ENCODE measurements at places on chromosomes 1 and 21.

DNA sequence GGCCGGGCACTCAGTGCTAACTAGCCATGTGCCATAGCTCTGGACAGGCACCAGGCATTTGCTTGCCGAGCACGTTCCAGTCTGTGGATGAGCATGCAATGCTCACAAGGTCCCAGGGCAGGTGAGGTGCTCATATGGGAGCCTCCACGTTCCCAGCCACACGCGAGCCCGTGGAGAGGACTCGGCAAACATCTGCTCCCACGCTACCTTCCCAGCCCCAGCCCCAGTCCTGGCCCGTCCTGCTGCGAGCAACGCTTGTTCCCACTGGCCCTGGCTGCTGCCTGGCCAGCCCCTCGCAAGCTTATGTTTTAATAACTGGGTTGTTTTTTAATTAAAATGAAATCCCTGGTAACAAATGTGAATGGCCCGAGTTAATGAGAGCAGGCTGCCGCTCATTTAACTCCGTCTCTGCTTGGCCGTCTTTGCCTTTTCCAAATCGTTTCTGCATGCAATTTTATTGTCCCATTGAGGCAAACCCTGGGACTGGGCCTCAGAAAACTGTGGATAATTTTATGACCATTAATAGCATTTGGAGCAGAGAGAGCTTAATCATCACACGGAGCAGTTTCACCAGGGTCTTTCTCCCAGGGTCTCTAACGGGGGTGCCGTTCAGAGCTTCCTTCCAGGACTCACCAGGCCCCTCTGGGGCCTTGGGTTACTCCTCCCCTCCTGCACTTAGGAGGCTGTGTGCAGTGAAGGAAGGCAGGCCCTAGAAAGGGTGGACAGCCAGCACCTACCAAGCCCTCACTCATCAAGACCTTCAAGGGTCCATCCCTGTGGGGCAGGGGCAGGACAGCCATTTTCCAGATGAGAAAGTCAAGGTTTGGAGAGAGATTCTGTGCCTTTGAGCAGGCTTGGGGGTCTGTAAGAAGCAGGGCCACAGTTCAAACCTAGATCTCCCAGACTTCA, 136.8 kb downstream of the GLIS1 start:
- DNase-seq, result no peak

DNA sequence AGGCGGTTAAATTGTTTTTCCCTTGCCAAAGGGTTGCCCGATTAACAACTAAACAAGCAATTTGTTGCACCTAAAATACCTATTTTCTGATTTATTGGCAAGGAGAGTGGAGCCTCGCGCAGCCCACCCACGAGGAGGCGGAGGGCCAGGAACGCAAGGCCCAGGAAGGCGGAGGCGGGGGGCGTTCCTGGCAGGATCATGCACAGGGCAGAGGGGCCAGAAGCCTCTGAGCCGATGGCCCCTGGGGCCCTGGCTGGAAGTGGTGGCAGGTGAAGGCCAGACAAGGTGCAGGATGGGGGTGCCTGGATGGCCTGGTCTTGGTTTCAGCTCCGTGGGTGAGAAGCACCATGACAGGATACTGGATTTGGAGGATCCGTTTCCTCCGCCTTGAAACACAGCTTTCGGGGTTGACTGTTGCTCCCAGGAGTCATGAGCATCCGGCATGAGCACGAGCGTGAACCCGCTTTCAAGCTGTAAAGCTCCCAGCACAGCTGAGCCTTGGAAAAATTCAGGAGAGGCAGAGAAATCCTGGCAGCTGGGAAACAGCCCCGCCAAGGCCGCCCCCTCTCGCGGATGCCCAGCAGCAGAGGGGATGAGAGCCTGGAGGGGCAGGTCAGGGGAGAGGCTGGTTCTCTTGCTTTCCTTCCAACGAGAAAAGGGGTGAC, 35.0 kb downstream of the AJAP1 start:
- DNase-seq, result no peak

GRCh38 chr1:198156745-198157240, at the start of gene NEK7:
TSS of gene NEK7 (plus strand) at chr1:198156998. CDS start at chr1:198232581, 75,583 bp downstream.
- DNase-seq, result no peak

DNA sequence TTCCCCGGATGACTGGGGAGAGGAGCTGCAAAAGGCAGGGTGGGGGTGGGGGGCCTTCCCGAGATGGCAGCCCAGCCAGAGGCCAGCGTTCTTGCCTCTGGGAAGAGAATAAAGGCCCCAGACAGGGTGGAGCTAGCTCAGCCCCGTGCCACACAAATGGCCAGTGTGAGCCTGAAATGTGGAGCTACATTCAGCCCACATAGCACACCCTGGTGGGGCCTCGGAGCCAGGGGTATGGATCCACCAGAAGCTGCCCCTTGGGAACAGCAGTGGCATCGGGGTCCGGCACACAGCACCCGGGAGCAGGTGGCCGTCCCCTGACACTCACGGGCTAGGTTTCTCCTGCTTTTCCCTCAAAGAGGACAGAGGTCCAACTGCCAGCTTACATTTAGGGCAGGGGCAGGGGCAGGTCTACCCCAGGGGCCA, 93.9 kb downstream of the PDE9A start:
- DNase-seq, result no peak

- no peak for DNase-seq
Measured at GRCh38 chr1:218351391-218352074, 6.4 kb downstream of the TGFB2 start.

DNA sequence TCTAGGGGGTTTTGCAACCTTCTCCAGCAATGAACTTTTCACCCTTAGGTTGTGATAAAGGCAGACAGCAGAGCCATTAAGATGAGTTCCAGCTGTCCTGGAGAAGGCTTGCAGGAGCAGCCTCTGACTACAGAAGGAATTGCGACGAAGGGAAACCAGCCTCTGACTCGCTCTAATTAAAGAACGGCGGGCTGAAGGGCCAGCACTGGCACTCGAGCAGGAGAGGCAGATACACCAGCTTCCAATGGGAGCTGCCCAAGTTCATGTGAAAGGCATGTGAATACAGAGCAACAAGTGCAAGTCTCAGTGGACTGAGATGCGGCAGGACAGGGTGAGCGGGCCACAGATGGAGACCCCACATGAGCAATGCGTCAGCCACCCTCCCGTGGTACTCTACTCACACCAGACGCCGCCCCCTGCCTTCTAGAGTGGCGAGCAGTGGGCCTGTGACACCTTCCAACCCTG, 15.7 kb downstream of the RCC2 start:
- no peak for DNase-seq

DNA sequence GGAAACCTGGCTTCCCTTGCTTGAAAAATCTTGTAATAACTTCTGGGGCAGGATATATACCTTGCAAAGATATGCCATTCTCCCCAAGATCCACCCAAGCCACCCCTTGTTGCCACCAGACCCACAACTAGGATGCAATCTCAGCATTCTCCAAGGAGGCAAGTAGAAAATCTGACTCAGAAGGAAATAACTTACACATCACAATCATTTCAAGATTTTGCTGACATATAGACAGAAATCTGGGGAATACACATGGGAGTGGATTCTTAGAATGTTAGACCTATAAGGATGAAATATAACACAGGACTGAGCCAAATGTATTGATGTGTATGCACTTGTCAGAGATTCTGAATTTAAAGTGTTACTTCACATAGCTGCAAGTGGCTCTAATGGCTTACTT, 14.8 kb upstream of the ZDHHC18 start:
- DNase-seq, result no peak

GRCh38 chr1:225533238-225533637, 105.4 kb upstream of the LBR start:
- DNase-seq, result no peak

DNA sequence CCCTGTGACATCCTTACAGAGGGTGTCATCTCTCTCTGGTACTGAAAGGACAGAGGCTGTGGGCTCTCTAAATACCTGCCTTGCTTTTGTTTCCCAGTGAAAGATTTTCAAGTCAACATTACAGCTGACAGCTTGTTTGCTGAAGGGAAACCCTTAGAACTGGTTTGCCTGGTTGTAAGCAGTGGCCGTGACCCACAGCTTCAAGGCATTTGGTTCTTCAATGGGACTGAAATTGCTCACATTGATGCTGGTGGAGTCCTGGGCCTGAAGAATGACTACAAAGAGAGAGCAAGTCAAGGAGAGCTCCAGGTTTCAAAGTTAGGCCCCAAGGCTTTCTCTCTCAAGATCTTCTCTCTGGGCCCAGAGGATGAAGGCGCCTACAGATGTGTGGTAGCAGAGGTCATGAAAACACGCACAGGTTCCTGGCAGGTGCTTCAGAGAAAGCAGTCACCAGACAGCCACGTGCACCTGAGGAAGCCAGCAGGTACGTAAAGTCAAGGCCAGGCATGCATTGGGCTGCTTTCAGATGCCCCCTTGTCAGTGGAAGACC, 11.8 kb downstream of the CD101 start:
- DNase-seq, result no peak

DNA sequence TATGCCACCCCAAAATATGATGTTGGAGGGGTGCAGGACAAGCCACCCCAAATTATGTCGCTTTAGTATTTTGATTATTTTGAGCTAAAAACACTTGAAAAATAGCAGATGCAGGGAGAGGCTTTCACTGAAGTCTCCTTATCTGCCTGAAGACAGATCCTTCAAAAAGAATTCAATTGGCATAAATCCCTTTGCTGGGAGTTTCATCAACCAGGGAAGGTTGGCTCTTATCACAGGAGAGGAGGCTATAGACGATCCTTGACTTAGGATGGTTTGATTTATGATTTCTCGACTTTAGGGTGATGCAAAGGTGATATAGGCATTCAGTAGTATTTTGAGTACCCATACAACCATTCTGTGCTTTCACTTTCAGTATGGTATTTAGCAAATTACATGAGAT, 97.8 kb upstream of the CAMK1G start:
- no peak for DNase-seq

GRCh38 chr1:40107290-40107959, 10.4 kb upstream of the PPT1 start:
- DNase-seq, result no peak

GRCh38 chr1:2193514-2194281, 874 bp downstream of the FAAP20 start:
- DNase-seq, result no peak

GRCh38 chr21:28938726-28939125, 54.0 kb downstream of the LTN1 start:
- DNase-seq, result no peak

- DNase-seq, result no peak
Measured at GRCh38 chr1:53390261-53390660, 62.4 kb upstream of the LRP8 start.

GRCh38 chr1:93964777-93965200, 55.6 kb upstream of the GCLM start:
- DNase-seq, result no peak

DNA sequence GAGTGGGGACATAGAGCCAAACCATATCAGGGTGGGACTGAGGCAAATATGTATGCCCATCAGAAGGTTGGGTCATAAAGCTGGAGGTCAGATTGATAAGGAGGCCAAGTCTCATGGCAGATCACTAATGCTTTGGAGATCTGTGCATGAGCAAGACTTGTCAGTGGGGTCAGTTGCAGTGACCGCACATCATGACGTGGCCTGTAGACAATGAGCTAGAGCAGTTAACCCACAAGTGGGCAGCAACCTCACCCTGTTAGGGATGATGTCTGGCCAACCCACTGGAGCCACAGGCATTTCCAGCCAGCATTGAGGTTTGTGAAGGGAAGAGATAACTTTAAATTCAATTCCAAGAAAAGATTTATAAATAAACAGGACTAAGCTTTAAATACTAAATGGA, 66.7 kb downstream of the XCL1 start:
- no peak for DNase-seq

DNA sequence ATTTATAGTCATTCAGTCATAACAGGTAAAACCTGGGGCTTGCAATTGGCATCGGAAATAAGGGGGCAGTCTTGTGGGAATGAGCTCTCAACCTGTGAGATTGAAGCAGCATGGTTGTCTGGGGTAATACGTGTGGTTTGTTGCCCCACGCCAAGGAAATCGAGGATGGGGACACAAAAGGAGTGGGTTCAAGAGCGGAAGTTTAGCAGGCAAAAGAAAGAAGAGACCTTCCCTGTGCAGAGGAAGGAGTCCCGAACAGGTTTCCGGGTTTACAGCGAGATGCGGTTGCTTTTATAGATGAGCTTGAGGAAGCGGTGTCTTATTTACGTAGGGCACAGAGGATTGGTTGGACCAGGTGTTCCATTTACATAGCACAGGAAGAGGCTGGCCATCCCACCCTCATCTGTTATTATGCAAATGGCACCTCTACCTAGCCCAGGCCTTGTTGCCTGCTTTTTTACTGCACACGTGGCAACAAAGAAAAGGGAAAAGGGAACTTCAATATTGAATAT, 37.3 kb downstream of the IFNAR1 start:
- DNase-seq, result no peak

DNA sequence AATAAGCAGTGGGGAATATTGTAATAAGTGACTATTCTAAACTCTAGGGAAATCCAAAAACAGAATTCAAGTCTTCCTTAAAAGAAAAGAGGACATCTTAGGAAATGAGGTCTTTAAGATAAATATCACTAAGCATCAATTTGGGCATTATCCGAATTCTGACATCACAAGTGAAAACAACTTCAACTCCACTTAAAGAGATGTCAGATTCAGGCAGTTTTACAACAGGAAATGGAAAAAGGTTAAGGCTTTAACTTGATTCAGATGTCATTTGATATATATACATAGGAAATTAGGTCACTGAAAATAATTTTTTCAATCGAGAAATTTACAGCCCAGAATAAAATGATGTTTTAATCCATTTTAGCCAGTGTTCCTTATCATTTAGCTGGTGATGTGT, 435.4 kb downstream of the SETD4 start:
- DNase-seq, result no peak

GRCh38 chr1:193192586-193192985, 6.2 kb upstream of the B3GALT2 start:
- DNase-seq, result no peak

- DNase-seq, result no peak
Measured at GRCh38 chr1:34825455-34826091, 32.8 kb downstream of the GJA4 start.

DNA sequence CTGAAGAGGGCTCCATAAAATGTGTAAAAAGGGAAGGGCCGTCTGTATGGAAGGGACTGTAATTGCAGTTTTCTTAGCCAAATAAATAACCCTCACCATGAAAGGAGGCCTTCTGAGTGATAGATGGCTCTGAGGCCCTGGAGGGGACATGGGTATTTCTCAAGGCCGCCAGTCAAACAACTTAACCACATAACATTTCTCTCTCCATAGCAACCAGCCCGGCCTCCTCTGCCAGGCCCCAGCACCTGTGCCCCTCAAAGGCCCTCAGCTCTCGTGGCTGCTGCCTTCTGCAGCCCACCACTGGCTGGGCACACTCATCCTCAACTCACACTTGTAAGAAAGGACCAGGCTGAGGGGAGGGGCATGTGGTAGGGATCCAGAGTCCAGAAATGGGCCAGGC, 57.0 kb upstream of the GJB5 start:
- no peak for DNase-seq

GRCh38 chr21:46636550-46637285, 1.2 kb downstream of the PRMT2 start:
- DNase-seq, result no peak

DNA sequence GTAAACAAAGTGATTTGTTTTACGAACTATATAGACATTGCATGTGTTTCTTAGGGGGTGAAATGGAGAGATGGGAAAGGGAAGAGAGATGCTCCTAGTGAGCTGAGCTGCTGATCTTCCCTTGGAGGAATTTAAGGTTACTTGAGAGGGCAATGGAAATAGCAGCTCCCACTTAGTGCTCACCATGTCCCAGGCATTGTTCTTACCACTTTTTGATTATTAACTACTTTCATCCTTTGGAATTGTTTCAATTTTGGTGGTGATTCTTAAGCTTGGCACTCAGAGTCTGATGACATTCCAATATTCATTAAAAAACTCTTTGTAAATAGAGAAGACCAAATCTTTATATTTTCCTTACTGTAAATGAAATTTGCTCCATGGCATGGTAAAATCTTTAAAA, 124.9 kb downstream of the ITSN1 start:
- no peak for DNase-seq

GRCh38 chr21:42509244-42509643, 4.4 kb upstream of the SLC37A1 start:
- no peak for DNase-seq

GRCh38 chr1:210771131-210771530, 362.8 kb downstream of the KCNH1 start:
- DNase-seq, result no peak
